ENCODE measurements at places on chromosomes 2 and 18.

DNA sequence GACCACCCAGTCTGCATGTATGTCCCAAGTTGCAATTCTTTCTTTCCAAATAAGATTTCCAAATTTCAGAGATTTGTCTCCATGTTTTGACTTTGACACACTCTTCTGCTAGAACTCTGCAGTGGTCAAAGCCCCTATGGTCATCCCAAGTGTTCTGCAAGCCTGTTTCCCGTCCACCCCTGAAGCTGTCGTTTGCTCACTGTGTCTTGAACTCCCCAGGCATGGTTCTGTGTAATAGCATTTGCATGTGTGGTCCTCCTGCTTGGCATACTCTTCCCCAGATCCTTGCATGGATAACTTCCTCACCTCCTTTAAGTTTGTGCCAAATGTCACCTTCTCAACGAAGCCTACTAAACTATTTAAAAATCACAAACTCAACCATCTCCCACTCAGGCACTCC lies 3.9 kb upstream of the MTLN start:
- no peak for DNase-seq
- peaks cover 11% of the 10 kb centered on the region for H3K4me1 ChIP-seq
- no peak overlapping the region for H3K27ac ChIP-seq
- no peak overlapping the region for H3K4me3 ChIP-seq
- peaks cover 55% of the 10 kb centered on the region for H3K27me3 ChIP-seq

DNA sequence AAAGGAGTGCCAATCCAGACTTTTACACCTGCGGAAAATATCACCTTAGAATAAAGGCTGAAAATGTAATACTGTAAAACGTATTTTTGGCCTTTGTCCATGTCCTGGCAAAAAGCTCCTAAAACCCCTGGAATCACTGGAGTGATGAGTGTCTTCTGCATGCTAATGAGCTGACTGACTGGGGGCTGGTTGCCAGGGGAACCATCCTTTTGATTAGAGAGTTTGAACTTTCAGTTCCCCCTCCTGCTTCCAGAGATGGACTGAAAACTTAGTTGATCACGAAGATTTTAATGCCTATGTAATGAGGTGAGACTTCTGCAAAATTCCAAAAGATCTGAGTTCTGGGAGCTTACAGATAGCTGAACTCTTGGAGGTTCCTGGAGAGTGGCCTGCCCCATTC lies 20.5 kb downstream of the PUM2 start:
- peaks cover 4% of the 10 kb centered on the region for H3K36me3 ChIP-seq
- no peak overlapping the region for H3K4me3 ChIP-seq
- DNase-seq = no peak
- no peaks in the 10 kb centered on the region for H3K27me3 ChIP-seq
- H3K27ac ChIP-seq = no peak overlapping the region
- peaks cover 11% of the 10 kb centered on the region for H3K4me1 ChIP-seq

DNA sequence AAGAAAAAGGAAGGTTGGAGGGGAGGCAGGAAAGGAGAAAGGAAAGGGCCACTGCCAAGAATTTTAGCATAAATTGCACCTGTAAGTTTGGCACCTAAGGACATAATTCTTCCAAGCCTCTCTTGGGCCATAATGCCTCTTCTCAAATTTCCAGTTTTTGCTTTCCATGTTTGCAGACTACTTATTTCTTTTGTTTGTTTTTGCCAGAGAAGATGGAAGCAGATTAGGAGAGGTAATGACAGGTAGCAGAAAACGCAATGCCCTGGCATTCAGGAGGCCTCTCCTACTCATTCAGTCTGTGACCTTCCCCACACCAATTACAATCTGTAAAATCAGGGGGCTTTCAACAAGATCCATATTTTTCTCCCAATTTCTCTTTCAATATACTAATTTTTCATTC lies 56.8 kb downstream of the MRPL33 start:
- no peaks in the 10 kb centered on the region for H3K36me3 ChIP-seq
- H3K4me1 ChIP-seq = peaks cover 22% of the 10 kb centered on the region
- no peak for DNase-seq
- H3K27ac ChIP-seq = no peak overlapping the region
- H3K4me3 ChIP-seq = no peak overlapping the region

DNA sequence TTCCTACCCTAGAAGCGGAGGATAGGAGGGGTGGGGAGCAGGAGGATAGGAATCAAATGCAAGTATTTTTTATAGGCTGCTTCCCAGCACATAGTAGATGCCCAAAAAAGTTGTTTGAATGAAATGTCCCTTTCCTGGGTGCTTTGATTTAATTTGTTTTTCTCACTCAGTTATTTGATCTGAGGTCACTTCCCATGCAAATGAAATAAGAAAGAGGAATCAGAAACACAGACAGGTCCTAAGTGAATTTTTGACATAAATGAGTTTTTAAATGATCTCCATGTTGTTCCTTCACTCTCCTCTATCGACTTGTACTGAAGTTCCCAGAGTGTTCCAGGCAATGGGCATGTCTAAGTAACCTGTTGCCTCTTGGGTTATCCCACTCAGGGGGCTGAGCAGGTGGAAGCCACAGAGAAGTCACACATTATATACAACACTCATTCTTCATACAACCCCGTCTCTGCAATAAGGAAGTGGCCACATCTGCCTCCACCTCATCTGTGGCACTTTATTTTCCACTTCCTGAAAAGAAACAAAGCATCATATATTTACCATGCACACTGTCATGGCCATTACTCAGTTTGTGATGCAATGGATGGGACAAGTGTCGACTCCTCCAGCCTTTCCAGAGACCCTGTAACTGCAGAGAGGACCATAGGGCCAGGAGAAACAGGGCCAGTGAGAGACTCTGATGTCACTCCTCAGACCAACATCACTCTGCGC lies 81.9 kb upstream of the ZNF397 start:
- H3K27me3 ChIP-seq = peaks cover 2% of the 10 kb centered on the region
- H3K4me1 ChIP-seq = no peaks in the 10 kb centered on the region
- no peak overlapping the region for H3K4me3 ChIP-seq
- no peaks in the 10 kb centered on the region for H3K36me3 ChIP-seq
- DNase-seq = peak; percentile 18

GRCh38 chr2:66559672-66560071 lies 124.7 kb downstream of the MEIS1 start:
- H3K27me3 ChIP-seq = no peaks in the 10 kb centered on the region
- no peaks in the 10 kb centered on the region for H3K4me1 ChIP-seq
- no peak overlapping the region for H3K27ac ChIP-seq

GRCh38 chr2:201808027-201808426 lies 1.7 kb downstream of the CDK15 start:
- peak overlapping the region; percentile 31 for H3K4me3 ChIP-seq
- H3K36me3 ChIP-seq = no peaks in the 10 kb centered on the region
- H3K4me1 ChIP-seq = peaks cover 28% of the 10 kb centered on the region
- H3K27ac ChIP-seq = peak overlapping the region; percentile 86
- no peaks in the 10 kb centered on the region for H3K27me3 ChIP-seq
- no peak for DNase-seq

- H3K27ac ChIP-seq = no peak overlapping the region
- no peak for DNase-seq
- peaks cover 19% of the 10 kb centered on the region for H3K36me3 ChIP-seq
- H3K4me3 ChIP-seq = no peak overlapping the region
Observed at GRCh38 chr2:157751462-157752058, 122.9 kb upstream of the ACVR1C start.

DNA sequence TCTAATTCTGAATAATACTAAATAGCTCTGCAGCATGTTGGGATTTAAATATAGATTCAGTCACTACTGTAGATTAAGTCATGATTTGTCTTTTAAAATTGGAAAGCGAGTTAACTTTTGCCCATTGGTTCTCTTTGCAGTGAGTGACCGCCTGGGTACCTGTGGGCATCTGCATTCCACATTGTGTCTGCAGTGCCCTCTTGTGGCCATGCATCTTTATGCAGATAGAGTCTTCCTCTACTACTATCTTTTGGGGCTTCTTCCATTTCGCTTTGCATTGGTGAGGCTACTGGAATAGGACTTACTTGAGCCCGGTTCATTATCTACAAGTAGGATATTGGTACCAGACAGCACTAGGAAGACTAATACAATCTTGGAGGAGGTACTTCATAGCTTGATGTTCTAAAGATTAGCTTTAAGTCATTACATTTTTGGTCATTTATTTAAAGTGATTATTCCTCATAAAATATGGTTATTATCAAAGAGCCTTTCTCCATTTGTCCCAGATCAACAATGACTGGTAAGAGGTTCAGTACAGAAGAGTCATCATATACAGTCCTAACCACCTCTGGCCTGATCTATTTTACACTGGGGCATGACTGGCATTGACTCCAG lies 203.0 kb downstream of the SOCS6 start:
- no peak overlapping the region for H3K4me3 ChIP-seq
- DNase-seq = no peak
- H3K27me3 ChIP-seq = no peaks in the 10 kb centered on the region
- H3K4me1 ChIP-seq = peaks cover 4% of the 10 kb centered on the region
- H3K27ac ChIP-seq = no peak overlapping the region
- no peaks in the 10 kb centered on the region for H3K36me3 ChIP-seq

- peak overlapping the region; percentile 90 for H3K4me3 ChIP-seq
- H3K36me3 ChIP-seq = peaks cover 21% of the 10 kb centered on the region
- H3K4me1 ChIP-seq = peaks cover 31% of the 10 kb centered on the region
- no peaks in the 10 kb centered on the region for H3K27me3 ChIP-seq
Observed at GRCh38 chr2:101698844-101699754, 1.6 kb downstream of the MAP4K4 start.

DNA sequence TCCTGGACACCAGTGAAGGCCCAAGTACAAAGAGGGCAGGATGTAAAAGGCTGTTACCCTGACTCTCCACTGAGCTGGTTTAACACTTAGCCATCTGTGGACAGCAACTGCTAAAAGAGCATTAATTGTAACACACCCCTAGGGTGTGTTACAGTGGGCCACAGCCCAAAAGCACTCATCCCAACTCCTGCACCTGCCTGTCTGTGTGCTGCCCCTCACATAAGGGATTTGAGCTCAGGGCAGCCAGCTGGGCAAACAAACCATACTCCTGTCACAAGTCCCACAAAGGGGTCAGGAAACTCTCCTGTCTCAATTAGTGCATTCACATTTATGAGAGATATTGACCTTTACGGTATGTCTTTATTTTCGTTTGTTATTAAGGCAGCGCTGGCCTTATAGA lies 833.1 kb upstream of the NXPH2 start:
- no peak overlapping the region for H3K27ac ChIP-seq
- H3K4me1 ChIP-seq = no peaks in the 10 kb centered on the region
- DNase-seq = no peak

DNA sequence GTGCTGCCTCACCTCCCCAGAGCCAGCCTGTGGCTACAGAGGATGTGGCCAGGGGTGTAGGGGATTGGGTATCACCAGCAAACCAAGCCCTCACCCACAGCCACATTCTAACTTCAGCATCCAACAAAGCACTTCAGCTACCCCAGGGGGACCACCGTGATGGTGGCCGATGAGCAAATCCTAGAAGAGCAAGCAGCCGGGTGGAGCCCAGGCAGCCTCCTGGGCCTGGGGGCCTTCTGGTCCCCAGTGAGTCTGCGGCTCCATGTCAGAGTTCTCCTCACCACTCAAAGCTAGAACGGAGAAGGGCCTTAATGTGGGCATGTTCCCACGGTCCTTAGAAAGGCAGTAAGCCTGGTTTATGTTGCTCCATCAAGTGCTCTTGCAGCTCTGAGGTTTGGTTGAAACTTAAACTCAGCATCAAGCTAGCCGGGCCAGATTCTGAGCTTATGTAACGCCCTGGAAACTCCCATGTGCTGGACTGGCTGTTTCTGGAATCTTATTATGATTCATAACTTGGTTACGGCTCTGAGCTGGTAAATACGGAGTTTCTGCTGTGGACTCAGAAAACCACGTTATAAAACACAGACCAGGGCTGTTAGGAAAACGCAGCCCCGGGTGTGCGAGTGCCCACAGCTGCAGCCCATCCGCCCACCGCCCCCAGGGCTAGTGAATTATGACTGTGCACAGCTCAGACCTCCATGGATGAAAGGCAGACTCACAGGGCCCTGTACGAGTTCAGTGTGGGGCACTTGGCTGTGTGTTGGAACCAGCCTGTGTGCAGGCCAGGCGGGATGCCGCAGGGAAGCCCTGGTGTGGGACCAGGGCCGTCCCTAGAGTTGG lies 99.8 kb downstream of the SEPTIN10 start:
- peak overlapping the region; percentile 83 for H3K27ac ChIP-seq
- H3K4me1 ChIP-seq = peaks cover 9% of the 10 kb centered on the region
- no peaks in the 10 kb centered on the region for H3K36me3 ChIP-seq

DNA sequence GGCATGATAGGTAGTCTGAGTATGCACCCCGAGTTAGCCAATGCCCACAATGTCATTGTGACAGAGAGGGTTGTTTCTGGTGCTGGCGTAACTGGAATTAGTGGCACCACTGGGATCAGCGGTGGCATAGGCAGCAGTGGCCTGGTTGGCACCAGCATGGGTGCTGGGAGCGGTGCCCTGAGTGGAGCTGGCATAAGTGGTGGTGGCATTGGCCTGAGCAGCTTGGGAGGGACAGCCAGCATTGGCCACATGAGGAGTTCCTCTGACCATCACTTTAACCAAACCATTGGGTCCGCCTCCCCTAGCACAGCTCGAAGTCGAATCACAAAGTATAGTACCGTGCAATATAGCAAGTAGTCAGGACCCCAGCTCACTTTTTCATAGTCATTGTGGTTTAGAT lies 21.6 kb upstream of the DSG4 start:
- no peak for DNase-seq
- no peak overlapping the region for H3K27ac ChIP-seq

- H3K27ac ChIP-seq = peak overlapping the region; percentile 86
- H3K4me1 ChIP-seq = peaks cover 48% of the 10 kb centered on the region
- no peak for DNase-seq
Observed at GRCh38 chr2:239266434-239266766, 134.4 kb downstream of the HDAC4 start.

GRCh38 chr2:74777161-74777900 lies 56.6 kb upstream of the HK2 start:
- no peak overlapping the region for H3K27ac ChIP-seq
- H3K36me3 ChIP-seq = no peaks in the 10 kb centered on the region
- no peak for DNase-seq
- H3K4me1 ChIP-seq = no peaks in the 10 kb centered on the region

- no peaks in the 10 kb centered on the region for H3K36me3 ChIP-seq
- no peak overlapping the region for H3K4me3 ChIP-seq
- no peaks in the 10 kb centered on the region for H3K4me1 ChIP-seq
- DNase-seq = no peak
- H3K27ac ChIP-seq = no peak overlapping the region
Observed at GRCh38 chr2:15722980-15723379, 131.3 kb downstream of the DDX1 start.

DNA sequence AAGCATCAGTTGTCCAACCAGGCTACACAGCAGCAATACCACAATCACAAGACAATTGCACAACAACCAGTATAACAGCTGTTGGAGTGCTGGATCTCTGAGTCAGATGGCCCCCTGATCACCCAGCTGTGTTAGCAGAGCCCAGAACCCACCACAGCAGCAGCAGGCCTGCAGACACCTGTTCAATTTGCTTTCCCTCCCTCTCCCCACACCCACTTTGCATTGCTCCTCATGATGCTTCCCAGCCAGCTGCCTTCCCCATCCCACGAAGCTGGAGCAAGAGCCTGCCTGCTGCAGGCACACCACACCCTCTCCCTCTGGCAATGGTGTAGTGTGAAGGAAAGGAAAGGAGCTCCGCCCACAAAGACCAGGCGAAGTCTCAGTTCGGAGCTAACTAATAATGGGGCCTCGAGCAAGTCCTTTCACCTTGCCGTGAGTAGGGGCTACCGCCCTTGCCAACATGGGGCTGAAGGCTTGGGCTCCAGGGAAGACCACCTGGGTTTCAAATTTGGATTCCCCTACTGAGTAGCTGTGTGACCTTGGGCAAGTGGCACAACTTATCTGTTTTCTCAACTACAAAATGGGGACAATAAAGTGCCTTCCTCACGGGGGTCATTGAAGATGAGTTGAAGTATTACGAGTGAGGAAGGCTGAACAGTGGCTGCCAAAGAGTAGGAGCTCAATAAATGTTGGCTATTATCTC lies 19.4 kb upstream of the ZBTB7C start:
- H3K4me3 ChIP-seq = no peak overlapping the region
- peaks cover 40% of the 10 kb centered on the region for H3K27me3 ChIP-seq
- no peaks in the 10 kb centered on the region for H3K4me1 ChIP-seq
- DNase-seq = no peak
- no peak overlapping the region for H3K27ac ChIP-seq

Data from osteoblast (primary cell).